Uterus (tissue), 4 donors: ENCODE measurements at places on chromosomes 11 and 22. TPM values are rescaled to one million over a fixed set of nuclear protein-coding genes. Genes with fewer than 3 reads are reported as not detected.

Gene TCN2
- 22.0 TPM for total RNA-seq

Gene LGR4
- 57.9 TPM for total RNA-seq

Gene TRIM22
- 64.8 TPM for total RNA-seq

GRCh38 chr11:62817129-62817528 lies 11.9 kb upstream of the NXF1 start:
- DNase-seq = no peak

DNA sequence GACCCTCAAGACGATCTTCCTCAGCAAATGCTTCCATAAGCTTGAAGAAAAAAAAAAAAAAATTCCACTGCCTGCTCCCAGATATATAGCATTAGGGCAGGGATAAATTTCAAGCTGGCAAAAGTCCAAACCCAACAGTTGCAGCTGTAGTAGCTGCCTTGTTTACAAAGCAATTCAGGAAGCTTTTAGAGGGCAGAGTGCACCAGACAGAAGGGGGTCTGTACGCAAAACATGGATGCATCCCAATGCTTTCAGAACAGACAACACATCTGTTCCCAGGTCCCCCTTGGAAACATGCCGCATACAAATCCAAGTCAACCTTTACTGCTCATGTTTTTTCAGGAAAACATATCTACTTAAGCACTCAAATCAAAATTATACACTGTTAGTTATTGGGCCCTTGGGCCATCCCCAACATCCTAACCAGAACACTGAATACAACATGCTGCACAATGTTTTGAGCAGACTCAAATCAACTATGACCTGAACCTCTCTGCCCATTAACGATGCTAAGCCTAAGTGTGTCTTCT lies 94.5 kb downstream of the CADM1 start:
- no peak for DNase-seq
